ENCODE measurements at places on chromosomes 5 and 9.

DNA sequence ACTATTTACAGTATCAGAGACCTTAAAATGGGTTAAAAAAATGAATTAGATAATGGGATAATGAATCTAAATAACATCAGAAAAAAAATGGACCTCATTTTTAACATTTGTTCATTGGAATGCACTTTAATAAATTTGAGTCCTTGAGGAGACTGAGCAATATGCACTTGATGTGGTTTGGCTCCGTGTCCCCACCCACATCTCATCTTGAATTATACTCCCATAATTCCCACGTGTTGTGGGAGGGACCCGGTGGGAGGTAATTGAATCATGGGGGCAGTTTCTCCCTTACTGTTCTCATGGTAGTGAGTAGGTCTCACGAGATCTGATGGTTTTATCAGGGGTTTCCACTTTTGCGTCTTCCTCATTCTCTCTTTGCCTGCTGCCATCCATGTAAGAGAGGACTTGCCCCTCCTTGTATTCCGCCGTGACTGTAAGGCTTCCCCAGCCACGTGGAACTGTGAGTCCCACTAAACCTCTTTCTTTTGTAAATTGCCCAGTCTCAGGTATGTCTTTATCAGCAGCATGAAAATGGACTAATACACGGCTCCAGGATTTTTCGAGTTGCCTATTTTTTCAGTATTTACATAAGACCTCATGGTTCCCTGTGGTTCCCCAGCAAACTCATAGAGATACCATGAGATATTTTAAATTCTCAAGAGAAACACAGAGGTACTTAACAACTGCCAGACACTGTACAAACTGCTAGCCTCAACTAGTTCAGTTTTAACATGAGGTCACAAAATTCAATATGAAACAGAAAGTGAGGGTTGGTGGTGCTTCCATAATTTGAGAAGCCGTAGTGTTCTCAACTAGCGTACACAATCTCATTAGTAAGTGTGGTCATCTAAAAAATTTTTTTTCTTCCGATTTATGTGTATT lies 128.3 kb downstream of the TLE1 start:
- DNase-seq, result no peak

DNA sequence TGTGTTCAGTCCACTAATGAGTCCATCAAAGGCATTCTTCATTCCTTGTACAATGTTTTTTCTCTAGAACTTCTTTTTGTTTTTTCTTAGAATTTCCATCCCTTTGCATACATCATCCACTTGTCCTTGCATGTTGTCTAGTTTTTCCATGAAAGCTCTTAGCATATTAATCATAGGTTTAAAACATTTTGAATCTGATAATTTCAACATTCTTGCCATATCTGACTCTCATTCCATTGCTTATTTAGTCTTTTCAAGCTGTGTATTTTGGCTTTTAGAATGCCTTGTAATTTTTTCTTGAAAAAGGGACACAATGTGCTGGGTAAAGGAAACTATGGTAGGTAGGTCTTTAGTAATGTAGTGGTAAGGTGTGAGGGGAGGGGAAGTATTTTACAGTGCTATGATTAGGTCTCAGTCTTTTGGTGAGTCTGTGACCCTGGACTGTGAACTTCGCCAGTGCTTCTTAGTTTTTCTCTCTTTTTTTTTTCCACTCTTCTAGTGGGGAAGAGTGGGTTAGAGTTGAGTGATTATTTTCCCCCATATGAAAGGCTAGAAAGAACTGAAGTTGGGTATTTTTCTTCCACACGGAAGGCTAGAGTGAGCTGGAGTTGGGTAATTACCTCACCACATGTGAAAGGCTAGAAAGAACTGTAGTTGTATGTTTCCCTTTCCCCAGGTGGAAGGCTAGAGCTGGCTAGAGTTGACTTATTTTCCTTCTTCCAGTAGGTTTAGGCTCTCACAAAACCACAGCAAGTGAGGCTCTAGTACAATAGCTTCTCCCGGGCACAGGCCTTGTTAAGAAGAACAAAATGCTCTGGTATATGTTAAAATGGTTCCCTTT lies 172.1 kb downstream of the SNX18 start:
- DNase-seq, result no peak

- DNase-seq, result no peak
These were observed 26.9 kb downstream of the RAI14 start for GRCh38 chr5:34682926-34683623.

DNA sequence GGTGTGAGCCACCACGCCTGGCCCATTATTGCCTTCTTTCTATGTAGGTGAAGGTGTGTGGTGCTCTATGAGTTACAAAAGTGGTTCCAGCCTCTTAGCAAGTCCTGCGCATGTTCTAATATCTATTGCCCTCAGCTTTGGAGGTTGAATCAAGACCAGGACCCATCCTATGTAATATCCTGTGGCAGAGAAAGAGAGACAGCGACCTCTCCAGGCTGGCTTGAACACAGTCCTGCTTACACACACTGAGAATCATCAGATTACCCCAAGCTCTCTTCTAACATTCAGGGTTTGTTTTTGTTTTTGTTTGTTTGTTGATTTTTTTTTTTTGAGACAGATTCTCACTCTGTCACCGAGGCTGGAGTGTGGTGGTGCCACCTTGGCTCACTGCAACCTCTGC lies 94.7 kb upstream of the OSMR start:
- DNase-seq, result no peak

DNA sequence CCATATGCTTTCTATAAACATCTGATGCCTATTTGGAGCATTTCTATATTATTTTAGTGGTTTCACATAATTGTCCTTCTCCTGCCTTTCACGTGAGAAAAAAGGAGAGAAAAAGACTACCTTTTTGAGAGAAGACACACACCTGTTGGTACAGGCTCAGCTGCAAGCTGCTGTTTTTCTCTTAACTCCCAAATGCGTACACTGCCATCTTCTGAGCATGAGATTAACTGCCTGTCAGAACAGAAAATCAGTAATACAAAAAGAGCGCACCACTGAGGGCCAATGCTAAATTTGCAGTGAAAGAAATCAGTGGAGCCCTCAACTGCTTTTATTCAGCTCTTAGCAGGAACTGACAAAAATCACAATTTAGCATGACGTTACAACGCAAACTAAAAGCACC lies 54.9 kb downstream of the WDR41 start:
- DNase-seq, result peak; percentile 73

- DNase-seq, result no peak
These were observed 165.5 kb downstream of the SYK start for GRCh38 chr9:90967145-90967538.

- DNase-seq, result peak; percentile 5
These were observed 25.8 kb downstream of the DDX46 start for GRCh38 chr5:134784241-134784920.

DNA sequence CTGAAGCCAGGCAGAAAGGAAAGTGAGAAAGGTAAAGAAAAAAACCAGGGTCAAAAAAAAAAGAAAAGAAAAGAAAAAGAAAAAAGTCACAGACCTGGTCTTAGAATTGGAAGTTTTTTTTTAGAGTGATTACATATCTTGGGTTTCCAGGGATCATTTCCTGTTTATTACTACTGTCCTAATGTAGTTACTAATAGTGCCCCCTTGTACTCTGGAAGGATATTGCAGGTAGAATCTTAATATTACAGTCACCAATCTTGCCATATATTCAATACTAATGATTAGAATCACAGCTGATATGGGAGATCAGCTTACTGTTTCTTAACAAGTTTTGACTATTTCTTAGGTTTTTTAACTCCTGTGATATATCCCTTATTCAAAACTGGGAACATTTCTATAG lies 543.2 kb upstream of the CDH6 start:
- no peak for DNase-seq

DNA sequence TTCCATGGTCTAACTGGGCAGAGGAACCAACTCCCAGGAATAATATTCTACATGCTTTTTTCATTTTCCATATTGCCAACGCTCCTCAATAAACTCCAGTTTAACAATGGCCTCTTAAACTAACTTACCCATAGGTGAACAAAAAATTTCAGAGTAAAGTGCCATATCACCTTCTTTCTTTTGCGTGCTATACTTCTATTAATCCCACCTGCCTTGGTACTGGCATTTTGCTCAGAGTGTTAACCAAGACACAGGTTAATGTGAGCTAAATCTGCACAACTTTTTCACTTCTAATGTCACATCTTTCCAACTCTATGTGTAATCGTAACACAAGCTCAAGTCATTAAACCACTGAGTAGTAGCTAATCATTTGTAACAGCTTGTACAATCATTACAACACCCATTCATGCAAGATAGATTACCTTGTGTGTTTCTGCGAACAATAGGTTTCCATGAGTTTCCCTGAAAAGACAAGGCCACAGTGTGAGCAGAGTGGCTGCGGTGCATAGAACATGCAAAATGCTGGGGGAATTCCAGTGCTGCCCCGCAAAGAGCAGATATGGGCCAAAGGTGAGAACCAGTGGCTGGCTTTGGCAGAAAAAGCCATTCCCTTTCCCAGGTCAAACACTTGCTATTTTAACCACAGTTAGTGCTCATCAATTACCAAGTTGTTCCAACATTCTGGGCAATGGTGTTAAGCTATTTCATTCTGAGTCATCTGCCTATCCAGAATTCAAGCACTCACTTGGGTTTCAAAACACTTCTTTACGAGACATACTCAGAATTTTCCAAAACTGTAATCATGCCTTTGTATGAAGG lies 42.8 kb downstream of the TIMD4 start:
- DNase-seq, result no peak

- DNase-seq, result no peak
These were observed 54.7 kb downstream of the MACROH2A1 start for GRCh38 chr5:135344349-135344748.

GRCh38 chr5:154610321-154611154 lies 132.5 kb upstream of the HAND1 start:
- peak; percentile 89 for DNase-seq

DNA sequence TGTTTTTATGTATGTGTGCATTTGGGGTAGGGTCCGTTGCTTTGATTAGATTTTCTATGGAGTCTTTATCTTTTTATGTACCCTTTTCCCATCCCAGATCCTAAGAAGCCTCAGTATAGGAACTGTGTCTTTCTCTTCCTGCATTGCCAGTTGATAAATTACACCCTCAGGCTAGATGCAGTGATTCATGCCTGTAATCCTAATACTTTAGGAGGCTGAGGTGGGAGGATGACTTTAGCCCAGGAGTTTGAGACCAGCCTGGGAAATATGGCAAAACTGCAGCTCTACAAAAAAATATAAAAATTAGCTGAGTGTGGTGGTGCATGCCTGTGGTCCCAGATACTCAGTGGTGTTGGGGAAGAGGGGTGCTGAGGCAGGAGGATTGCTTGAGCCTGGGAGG lies 40.2 kb downstream of the NLN start:
- DNase-seq, result no peak

DNA sequence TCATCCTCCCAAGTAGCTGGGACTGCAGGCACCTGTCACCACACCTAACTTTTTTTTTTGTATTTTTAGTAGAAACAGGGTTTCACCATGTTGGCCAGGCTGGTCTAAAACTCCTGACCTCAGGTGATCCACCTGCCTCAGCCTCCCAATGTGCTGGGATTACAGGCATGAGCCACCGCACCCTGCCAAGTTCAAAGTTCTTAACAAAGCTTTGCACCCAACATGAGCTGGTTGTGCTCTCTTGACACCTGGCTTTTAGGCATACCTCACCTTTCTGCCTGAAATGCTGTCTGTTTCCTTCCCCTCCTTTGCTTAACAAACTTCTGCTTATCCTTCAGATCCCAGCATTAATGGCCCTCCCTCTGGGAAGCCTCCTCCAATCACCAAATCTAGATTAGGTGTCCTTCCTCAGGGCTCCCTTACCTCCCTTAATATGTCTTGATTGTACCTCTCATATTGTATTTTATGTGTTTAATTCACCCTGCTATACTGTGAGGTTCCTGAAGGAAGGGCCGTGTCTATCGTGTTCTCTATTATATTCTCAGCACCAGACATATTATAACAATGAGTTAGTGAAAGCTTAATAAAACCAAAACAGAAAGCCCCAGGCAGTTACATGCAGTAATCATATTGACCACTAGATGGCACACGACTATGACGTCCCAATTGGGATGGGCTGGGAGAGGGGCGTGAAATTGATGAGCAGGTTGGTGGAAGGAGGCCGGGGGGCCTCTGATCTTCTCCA lies 62.9 kb upstream of the PPARGC1B start:
- DNase-seq, result peak; percentile 68

DNA sequence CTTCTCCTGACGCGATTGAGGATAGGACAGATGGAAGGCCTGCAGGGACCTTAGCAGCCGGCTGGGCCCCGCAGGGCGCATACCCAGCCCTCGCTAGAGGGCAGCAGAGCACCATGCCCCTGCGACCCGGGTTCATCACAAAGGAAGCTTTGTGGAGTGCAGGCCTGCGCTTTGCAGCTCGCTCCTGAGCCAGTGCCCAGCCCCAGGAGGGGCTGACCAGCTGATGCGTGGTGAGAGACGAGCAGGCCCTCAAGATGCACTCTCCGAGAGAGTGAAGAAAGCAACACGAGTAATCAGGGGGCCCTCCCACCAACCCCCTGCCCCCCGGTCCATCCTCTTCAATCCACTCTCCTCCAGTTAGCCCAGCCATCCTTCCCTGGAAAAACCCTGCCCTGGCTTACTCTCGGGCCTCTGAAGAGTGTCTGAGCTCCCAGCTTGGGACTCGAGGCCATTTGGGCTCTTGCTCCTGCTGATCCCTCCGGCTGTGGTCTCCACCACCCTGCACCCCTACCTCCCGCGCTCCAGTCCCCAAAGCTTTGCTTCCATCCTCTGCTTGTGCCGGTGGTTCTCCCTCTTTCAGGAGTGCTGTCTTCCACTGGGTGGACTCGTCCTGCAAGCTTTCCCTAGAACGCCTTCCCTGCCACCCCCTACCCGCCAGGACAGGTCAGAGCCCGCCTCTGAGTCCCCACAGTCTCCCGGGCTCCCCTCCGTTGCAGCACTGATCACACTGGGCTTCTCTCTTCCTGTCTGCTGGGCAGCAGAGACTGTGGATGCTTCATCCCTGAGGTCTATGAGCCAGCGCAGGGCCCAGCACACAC lies 9.1 kb upstream of the KIF12 start:
- peak; percentile 88 for DNase-seq

- no peak for DNase-seq
These were observed 419.5 kb upstream of the ACTBL2 start for GRCh38 chr5:57902095-57902494.

- DNase-seq, result no peak
These were observed 13.3 kb upstream of the GLDC start for GRCh38 chr9:6658628-6659353.

GRCh38 chr5:148791334-148791667 lies 35.1 kb upstream of the ADRB2 start:
- DNase-seq, result no peak

DNA sequence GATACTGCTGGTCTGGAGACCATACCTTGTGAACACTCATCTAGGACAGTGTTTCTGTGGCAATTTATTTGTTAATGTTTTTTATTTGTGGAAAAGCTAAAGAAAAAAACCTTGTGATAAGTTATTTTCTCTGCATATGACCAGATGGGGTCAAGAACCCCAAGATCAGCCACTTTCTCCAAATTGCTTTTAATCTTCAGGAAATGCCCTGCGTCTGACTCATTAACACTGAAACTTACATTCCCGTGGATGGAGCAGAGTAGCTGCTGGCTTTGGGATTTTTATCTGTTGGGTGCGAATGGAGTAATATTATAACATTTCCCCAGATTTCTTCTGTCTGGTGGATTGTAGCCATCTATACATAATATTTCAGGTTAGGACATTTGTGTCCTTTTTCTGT lies 444.5 kb downstream of the SH3GL2 start:
- DNase-seq, result no peak

- peak; percentile 16 for DNase-seq
These were observed 535 bp downstream of the JMY start for GRCh38 chr5:79236362-79236969.

- DNase-seq, result no peak
These were observed 160.4 kb downstream of the NR3C1 start for GRCh38 chr5:143243103-143243502.

GRCh38 chr9:81683238-81683637 lies 6.1 kb downstream of the TLE1 start:
- DNase-seq, result no peak

- no peak for DNase-seq
These were observed 400.9 kb downstream of the EBF1 start for GRCh38 chr5:158698768-158699284.
